Activated T-helper 2 cell treated with anti-CD3 and anti-CD28 coated beads, Interferon-gamma antibody, Interleukin-2, Interleukin-4, amounts not matched to agents 10 μg/mL and 5 μg/mL and 100 μg/mL, durations not matched to agents 14 hours and 24 hours and 36 hours (primary cell): ENCODE measurements at places on chromosomes 6 and 20.
A peak's percentile ranks its signal among the peaks of the same experiment; 100 is the strongest.

GRCh38 chr20:39878320-39878719 is 810.7 kb downstream of the MAFB start:
- DNase-seq, result no peak

DNA sequence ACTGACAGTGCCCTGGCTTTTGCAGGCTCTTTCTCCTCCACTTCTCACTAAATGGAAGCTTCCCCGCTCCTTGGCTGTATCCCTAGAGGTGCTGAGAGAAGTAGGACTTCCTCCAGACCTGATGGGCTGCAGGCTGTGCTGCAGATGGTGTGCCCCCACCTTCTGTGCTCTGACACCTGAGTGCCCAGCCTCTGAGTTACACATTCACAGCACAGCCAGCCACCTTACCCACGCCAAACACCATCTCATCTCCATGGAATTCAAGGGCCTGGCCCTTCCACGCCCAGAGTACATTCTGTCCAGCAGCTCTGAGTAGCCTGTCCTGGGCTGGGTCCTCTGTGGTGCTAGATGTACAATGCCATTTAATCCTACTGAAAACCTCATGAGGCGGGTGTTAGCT is 5.3 kb downstream of the SFTA2 start:
- no peak for DNase-seq

GRCh38 chr20:7091655-7092054 is 324.2 kb downstream of the BMP2 start:
- DNase-seq, result no peak

- no peak for DNase-seq
These were observed 38.0 kb downstream of the FOXA2 start for GRCh38 chr20:22546344-22546743.

DNA sequence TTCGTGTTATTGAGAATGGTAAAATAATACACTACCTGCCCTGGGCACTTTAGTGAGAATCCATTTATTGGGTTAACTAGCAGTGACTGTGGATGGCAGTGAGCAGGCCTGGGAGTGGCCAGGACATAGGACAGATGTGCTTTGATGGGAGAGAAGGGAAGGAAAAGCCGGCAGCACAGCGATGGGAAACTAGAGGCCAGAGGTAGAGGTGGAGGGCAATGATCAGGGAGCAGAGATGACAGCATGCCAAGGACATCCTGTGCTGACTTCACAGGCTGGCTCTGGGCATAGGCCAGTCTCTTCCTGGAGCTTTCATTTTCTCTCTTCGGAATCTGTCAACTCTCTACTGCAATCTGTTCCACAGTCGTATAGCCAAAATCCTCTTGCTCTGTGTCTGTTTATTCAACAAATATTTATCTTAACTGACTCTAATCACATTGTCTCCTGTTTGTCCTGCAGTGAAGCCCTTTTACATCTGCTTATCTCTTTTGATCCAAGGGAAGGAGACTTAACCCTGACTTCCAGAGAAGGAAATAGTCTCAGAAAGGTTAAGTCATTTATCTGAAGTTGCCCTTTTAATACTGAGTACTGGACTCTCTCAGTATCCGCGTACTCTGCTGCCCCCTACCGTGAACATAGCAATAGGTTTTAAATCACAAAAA is 18.4 kb upstream of the MMP24 start:
- DNase-seq, result peak; percentile 63

- DNase-seq, result no peak
These were observed 213.5 kb upstream of the RIMS1 start for GRCh38 chr6:71672876-71673275.

DNA sequence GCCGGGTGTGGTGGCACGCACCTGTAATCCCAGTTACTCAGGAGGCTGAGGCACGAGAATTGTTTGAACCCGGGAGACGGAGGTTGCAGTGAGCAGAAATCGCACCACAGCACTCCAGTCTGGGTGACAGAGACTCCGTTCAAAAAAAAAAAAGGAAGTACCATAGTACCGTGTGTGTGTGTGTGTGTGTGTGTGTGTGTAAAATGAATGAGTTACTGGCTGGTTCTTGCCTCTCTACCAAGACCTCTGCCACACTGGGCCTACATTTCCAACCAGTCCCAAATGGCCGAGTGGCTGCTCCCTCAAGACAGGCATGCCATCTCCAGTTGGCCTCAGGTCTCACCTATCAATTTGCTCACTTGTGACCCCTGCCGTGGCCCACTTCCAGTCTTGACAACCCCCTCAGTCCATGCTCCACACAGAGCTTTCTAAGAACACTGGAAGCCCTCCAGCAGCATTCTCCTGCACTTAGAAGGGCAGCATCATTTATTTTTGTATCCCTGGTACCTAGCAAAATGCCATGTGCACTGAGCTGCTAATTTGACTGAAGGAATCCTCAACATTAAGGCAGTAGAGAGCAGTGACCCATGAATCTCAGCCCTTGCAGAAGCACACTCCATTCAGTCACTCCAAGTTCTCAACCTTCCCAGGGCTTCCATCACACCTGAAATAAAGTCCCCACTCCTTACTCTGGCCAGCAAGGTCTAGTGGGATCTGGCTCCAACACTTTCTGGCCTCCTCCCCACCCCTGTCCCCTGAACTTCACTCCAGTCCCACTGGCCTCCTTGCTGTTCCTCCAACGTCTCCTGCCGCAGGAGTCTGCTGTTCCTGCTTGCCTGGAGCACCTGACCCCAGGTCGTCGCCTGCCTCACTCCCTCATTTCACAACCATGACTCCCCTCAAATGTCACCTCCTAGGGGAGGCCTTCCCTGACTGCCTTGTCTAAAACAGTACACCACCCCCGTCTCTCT is 29.9 kb downstream of the COX4I2 start:
- DNase-seq, result no peak

- DNase-seq, result no peak
These were observed 18.5 kb upstream of the CCR6 start for GRCh38 chr6:167104388-167104787.

DNA sequence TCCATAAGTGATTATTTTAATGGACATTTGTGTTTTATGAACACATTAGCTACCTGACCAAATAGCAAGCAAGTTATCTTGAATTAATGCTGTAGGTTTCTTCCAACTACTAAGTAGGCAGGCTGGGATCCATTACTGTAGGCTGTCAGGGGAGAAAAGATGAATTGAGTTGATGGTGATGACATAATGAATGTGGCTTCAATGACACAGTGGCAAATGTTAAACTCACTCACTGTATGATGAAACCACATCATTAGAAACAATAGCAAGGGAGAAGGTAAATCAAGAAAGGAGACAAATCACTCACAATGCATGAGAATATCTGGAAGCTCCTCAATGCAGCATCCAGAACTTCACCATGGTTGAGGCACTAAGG is 529.7 kb upstream of the CITED2 start:
- DNase-seq, result no peak

DNA sequence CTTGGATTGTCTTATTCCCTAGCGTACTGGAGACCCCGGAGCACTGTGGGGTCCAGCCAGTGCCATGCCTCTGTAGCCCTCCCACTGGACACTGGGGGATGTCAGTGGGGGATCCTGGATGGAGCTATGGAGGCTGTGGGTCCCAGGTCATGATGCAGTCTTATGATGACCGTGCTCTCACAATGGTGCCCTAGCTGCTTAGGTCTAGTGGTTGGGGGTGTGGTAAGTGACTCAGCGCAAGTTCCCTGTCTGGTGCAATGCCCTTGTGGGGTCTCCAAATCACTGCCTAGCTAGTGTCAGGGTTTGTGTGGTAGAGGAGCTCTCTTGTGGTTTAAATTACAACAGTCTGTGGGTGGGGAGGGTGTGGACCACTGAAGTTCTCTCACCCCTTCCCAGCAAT is 135.4 kb downstream of the CDC5L start:
- no peak for DNase-seq

DNA sequence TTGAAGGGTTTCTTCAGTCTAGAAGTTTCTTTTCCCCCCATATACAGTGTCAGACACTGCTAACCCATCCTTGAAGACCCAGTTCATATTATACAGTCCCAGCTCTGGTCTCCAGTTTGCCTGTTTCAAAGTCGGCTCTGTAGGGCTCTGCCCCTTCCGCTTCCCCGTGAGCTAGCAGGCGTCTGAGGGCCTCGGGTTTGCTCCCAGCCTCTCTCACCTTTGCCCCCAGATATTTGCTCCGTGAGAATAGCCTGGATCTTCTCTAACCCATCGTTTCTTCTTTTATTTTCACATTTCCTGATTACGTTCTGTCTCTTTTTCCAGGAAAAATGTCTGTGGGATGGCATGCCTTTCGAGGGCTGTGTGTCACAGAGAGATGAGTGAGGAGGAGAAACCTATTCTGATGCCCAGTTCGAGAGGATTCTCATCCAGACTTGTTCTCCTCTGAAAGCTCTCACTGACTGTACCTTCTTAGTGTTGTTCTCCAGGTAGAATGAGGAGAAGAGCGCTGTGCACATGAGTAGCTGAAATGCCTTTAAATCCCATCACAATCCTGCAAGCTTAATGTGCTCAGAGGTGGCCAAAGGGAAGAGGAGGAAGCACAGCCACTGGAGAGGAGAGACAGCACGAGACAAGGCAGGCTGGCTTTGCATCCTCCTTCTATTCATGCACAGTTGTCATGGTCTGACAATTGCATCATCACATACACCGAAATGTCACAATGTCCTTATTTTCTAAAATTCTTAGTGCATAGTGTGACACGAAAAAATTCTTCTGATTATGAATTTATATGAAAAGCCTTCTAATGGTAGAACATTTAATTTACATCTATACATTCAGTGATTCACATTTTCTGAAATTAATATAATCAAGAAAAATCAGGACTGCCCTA is 171.1 kb downstream of the FOXA2 start:
- DNase-seq, result no peak

DNA sequence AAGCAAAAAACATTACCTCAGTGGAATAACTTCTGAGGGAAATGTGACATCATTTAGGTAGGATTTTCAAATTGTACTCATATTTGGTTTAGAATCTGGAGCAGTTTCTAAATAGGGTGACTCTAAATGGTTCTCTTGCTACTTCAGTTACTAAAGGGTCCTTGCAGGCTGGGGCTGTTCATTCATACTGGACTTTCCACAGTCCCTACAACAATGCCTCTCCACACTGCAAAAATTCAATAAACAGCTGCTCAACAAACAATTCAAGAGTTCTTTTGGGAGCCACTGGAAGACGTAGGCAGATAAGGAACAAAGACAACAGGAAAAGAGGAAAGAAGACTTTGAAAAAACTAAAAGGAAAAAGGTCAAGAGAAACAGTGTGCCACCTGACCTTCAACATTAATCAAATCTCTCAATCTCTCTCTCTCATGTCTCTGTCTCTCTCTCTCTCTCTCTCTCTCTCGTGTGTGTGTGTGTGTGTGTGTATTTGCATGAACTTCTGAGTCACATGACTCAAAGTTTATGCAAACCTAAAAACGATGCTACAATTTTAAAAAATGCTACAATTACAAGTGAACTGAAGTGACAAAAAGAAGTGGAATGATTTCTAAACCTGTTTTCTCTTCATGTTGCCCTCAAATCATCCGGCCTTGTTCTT is 14.5 kb downstream of the NOL7 start:
- no peak for DNase-seq

GRCh38 chr6:7119272-7119801 is 11.6 kb downstream of the RREB1 start:
- DNase-seq, result no peak

- DNase-seq, result no peak
These were observed 124.1 kb downstream of the GRIK2 start for GRCh38 chr6:101517632-101518031.

GRCh38 chr20:4413314-4414049 is 308.2 kb upstream of the PRND start:
- DNase-seq, result no peak

- DNase-seq, result no peak
These were observed 332.1 kb downstream of the UTRN start for GRCh38 chr6:144617191-144617590.

DNA sequence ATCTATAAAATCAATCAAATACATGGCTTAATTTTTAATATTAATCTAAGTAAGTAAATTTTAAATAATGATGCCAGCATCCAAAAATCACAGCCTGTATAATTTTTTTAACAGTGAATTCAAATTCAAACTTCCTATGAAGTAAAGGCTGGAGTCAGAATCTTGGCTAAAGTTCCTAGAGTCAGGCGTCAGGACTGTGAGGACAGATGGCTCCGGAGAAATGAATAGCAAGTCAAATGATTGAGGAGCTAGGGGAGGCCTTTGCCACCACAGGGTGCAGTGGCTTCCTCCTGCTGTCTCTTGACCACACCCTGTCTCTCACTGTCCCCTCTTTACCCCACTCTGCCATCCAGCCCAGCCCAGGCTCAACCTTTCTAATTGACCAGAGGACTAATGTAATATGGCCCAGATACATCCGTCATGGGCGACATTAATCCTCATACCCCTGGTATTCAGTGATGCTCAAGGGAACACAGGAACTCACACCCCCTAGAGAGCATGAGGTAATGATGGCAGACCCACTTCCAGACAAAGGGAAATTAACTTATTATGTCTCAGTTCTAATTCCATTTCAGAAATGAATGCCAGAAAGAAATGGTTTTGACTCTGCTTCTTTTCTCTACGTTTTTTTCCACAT is 53.4 kb downstream of the OPRM1 start:
- no peak for DNase-seq

DNA sequence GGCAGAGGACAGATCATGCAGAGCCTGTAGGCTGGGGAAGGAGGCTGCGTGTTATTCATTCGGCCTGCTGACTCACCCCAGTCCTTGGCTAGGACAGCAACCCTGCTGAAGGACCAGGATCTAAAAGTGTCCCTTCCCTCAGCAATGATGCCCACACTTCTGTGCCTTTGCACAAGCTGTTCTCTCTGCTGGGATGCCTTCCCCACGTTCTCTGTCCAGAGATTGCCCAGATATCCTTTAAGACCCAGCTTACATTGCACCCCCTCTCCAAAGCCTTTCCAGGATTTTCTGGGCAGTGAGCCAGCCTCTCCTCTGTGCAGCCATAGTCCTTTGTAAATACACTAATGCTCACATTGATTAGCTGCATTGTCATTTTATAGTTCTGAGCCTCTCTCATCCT is 99.3 kb upstream of the CHD6 start:
- no peak for DNase-seq

DNA sequence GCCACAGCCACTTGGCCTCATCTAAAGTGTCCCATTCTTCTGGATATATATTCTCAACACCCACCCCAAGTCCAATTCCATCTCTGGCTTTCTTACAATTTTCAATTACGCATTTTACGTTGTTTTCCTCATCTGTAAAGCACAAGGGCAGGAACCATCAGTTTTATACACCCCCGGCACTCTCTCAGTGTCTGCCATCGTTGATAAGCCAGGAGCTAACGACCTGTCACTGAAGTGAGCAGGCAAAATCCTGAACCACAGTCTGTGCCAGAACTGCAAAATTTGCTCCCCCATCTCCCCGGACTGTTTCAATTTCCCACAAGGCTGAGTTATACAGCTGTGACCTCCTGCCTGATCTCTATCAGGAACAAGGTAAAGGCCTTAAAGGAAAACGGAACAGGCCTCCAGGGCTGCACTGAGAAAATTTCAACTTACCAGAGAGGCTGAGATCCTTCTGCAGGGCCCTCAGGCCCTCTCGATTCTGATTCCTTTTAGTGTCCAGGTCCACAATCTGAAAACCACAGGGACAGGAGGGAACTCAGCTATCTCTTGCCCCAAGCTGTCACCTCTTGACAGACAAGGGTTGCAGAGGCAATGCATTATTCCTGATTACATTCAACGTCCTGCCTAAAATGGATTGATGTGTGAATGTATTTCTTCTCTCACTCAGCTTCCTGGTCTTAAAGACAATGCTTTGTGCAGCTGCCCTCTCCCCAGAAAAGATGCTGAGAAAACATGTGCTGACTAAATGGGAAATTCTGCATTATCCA is 1.8 kb downstream of the PDRG1 start:
- DNase-seq, result no peak

GRCh38 chr6:33784787-33785186 is 4.1 kb downstream of the LEMD2 start:
- DNase-seq, result no peak
